NCI-H1105 treated with DMSO at 0.1 percent for 48 hours (cell line): ENCODE measurements at places on chromosomes 3 and 15.

DNA sequence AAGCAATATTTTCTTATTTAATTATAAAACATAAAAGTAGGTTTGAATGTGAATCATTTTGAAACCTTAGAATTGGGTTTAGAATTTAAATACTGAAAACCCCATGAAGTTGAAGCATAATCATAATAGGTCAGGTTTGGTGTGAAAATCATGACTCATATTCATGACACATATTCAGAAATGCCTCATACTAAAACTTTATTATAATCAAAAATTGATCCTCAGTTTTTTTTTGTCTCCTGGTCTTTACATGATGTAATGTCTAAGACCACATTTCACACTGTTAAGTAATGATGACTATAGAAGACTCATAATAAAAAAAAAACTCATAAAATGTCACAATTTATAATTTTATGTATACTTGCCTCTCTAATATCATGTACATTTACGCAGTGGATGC, 190.4 kb downstream of the FOXP1 start:
- no peak for DNase-seq

GRCh38 chr3:159540882-159541495, 447.6 kb upstream of the IL12A start:
- DNase-seq: no peak

DNA sequence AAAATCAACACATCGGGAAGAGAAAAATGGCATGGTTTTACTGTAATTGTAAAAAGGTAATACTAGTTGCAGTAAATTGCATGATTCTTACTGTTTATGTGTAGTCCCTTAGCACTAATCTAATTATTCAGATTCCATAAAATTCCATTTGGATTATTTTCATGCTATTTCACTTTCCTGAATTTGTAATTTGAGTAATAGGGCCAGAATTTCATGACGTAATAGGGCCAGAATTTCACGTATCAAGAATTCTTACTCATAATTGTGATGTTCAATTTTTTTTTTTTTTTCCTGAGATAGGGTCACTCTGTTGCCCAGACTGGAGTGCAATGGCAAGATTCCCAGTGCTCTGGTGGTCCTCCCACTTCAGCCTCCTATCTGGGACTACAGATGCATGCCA, 2.9 kb upstream of the U2SURP start:
- no peak for DNase-seq

DNA sequence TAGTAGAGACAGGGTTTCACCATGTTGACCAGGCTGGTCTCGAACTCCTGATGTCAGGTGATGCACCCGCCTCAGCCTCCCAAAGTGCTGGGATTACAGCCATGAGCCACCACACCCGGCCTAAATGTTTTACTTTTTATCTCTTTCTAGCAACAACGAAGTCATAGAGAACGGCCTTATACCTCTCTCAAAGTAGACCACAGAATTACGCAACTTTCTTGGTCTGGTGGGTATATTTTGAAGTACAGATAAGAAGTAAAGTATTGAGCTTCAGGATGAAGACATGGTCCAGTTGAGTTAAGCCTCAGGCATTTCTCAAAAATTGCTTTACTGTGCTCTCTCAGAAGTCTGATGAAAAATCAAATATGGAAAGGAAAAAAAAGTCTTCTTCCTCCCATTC, 30.6 kb downstream of the FAM240A start:
- no peak for DNase-seq

- no peak for DNase-seq
Measured at GRCh38 chr15:70035051-70035718, 62.5 kb downstream of the TLE3 start.

DNA sequence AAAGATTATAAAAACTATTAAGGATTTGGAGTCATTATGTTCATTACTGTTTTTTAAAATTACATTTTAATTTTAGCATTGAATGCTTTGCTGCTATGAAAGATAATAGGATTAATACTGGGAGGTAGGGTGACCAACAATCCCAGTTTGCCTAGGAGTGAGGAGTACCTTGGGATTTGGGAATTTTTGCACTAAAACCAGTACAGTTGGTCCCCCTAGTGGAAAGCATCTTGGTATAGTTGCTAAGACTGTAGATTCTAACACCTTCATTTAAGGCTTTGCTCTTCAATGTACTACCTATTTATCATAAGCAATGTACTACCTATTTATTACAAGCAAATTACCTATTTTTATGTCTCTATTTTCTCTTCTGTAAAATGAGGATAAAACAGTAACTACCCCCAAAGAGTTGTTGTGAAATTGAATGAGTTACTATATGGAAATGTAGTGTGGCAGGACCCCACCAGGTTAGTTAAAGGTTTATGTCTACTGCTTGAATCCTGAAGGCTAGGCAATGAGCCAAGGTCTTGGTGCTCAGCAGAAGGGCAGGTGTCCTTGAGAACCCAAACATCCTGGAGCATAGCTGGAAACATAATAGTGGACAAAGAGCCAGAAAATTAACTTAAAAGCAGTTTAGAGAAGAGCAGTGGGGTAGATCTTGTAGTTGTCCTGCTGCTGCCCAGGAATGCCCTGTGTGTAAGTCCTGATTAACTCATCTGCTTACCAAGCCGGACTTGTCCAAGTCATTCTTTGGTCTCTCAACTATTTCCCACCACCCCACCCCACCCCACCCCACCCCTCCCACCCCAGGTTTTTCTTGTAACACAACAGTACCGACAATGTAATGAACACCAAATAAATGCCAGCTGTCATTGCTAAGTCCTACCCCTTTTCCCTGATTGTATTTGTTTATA, 49.2 kb upstream of the NMD3 start:
- no peak for DNase-seq

- no peak for DNase-seq
Measured at GRCh38 chr3:47899495-47900108, 96.7 kb downstream of the DHX30 start.

GRCh38 chr15:39575180-39575579, 5.7 kb upstream of the THBS1 start:
- DNase-seq: no peak

GRCh38 chr3:108182339-108182738, 39.9 kb downstream of the IFT57 start:
- peak; percentile 82 for DNase-seq

DNA sequence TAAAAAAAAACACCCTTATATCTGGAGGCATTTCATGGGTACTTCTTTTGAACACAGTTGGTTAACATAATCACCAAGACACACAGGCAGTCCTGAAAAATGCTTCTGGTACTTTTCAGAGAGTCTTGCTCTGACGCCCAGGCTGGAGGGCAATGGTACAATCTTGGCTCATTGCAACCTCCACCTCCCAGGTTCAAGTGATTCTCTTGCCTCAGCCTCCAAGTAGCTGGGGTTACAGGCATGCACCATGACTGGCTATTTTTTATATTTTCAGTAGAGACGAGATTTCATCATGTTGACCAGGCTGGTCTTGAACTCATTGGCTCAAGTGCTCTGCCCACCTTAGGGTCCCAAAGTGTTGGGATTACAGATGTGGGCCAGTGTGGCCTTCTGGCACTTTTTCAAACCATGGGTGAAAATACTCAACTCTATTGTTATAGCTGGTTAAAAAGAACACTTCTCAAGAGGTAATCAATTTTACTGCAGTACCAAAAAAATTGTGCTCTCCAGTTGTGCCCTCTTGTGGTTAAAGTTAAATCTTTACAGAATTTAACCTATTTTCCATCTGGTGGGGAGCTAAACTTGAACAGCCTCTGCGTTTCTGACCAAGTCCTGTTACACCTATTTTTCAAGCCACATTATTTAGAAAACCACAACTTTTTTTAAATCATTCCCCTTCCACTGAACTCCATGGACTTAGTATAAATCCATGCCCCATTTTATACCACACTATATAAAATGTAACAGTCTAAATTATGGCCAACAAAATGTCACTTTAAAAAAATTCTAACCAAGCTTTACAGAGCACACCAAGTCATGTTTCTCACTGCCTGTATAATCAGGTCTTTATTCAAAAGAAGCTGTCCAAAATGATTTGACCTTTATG, 1.2 kb upstream of the SNAPC5 start:
- peak; percentile 48 for DNase-seq

DNA sequence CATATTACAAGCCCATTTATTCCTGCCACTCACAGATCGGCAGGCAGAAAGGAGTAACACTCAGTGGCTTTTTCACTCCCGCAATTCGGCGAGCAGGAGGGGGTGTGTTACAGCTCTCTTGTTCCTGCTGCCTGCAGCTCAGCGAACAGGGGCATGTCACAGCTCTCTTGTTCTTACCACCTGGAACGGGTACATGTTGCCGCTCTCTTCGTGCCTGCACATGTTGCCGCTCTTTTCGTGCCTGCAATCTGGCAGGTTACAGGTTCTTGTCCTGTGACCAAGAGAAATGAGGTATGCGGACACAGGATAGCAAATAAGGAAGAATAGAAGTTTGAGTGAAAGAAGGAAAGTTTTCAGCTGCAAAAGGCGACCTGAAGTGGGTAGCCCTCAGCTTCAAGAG, 761.4 kb downstream of the NAALADL2 start:
- no peak for DNase-seq

DNA sequence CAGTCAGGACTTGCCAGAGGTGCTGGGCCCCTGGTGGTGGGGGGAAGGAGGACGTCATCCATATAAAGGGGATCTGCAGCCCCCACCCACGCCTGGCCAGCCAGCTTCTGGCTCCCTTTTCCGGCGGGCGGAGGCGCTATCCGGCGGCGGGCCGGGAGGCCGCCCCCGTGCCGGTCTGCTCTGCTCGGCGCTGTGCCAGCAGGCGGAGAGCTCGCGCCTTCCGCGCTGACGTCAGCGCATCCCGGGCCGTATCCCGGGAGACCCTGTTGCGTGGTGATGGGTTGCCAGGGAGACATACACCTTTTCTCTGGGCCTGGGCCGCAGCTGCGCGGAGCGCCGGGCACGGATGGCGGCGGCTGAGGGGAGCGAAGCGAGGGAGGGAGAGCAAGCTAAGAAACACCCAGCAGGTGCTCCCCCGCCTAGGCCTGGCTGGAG, 1.1 kb downstream of the FAM131A start:
- DNase-seq: peak; percentile 98

DNA sequence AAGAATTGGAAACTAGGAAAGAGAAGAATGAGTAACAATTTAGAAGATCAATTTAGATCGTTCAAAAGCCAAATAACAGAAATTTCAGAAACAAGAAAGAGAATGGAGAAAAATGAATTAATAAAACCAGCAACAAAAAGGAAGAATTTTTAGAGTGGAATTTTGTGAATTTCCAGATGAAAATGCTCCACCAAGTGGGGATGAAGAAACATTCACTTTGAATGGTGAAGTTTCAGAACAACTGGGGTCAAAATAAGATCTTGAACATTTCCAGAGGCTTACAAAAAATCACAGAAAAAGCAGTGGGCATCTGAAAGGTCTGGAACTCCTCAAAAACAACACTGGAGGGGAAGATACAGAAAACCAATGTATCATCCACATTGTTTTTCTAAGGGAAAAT, 4.2 kb upstream of the MOBP start:
- no peak for DNase-seq

- DNase-seq: no peak
Measured at GRCh38 chr15:74830868-74831267, 4.4 kb downstream of the CPLX3 start.
